ENCODE measurements at places on chromosomes 16 and 17. TPM values are rescaled to one million over a fixed set of nuclear protein-coding genes. Genes with fewer than 3 reads are reported as not detected.

The SLC16A6 gene
- total RNA-seq, result 7.5 TPM

DNA sequence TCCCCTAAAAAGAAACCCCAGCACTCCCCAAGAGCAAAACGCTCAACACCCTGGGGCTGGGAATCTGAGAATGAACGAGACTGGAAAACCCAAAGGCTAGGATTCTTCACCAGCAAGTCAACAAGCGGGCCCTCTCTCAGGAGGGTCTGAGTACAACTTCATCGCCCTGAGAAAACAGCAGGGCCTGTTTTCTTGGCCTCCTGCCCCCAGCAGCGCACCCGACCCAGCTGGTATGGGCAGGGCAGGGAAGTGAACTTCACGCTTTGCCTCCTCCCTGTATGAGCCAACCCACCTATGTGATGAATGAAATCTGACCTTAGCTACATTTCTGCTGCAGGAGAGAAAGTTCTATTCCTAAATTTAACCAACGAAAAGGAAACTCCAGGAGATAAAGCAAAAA is 11.1 kb downstream of the NUDT16L1 start:
- no peak for DNase-seq
- H3K36me3 ChIP-seq, result peaks cover 85% of the 10 kb centered on the region
- H3K27me3 ChIP-seq, result no peaks in the 10 kb centered on the region
- no peak overlapping the region for H3K4me3 ChIP-seq

The CLEC19A gene
- not detected for total RNA-seq

The GALR2 gene
- total RNA-seq, result not detected

GRCh38 chr17:77465358-77466041 is 324.7 kb downstream of the SEC14L1 start:
- no peaks in the 10 kb centered on the region for H3K27me3 ChIP-seq
- DNase-seq, result peak; percentile 84
- peak overlapping the region; percentile 84 for H3K27ac ChIP-seq
- peaks cover 3% of the 10 kb centered on the region for H3K36me3 ChIP-seq

The CISD3 gene
- 31.3 TPM for total RNA-seq

DNA sequence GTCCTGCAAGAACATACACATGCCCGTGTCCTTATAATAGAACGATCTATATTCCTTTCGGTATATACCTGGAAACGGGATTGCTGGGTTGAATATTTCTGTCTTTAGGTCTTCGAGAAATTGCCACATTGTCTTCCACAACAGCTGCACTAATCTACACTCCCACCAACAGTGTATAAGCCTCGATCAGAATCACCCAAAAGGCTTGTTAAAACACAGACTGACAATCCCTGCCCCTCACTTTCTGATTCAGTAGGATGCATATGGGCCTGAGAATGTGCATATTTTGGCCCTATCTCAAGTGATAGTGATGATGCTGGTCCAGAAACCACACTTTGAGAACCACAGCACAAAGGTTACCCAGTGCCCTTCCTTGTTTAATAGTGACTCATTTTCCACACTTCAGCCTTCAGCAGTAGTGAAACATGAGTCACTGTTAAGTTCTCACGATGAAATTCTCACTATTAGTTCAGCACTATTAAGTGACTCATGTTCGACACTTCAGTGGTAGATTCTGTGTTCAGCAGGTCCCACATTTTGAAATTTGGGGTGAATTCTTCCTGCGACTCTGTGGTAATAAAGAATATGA is 215.6 kb downstream of the GRIN2A start:
- no peaks in the 10 kb centered on the region for H3K36me3 ChIP-seq
- no peak for DNase-seq

DNA sequence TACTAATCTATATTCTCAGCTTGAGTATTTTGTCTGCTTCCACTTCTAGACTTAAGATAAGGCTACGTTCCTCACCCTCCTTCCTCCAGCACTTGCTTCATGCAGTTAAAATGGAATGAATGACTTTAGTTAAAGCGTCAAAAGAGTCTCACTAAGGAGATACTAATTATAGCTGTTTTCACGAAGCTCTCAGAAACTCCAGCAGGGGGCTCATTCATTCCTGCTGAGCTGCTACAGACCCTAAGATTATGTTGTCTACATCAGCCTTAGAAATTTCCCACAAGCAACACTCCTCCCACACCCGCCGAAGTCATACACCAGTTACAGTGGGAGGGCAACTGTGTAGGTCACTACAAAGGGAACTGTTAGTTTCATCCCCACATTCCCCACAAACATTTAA is 57.0 kb upstream of the KIFC3 start:
- DNase-seq, result no peak
- H3K4me1 ChIP-seq, result no peaks in the 10 kb centered on the region
- H3K36me3 ChIP-seq, result no peaks in the 10 kb centered on the region

The RNF43 gene
- total RNA-seq, result 9.7 TPM

The EPX gene
- not detected for total RNA-seq

The ATAD5 gene
- total RNA-seq, result 1.6 TPM

DNA sequence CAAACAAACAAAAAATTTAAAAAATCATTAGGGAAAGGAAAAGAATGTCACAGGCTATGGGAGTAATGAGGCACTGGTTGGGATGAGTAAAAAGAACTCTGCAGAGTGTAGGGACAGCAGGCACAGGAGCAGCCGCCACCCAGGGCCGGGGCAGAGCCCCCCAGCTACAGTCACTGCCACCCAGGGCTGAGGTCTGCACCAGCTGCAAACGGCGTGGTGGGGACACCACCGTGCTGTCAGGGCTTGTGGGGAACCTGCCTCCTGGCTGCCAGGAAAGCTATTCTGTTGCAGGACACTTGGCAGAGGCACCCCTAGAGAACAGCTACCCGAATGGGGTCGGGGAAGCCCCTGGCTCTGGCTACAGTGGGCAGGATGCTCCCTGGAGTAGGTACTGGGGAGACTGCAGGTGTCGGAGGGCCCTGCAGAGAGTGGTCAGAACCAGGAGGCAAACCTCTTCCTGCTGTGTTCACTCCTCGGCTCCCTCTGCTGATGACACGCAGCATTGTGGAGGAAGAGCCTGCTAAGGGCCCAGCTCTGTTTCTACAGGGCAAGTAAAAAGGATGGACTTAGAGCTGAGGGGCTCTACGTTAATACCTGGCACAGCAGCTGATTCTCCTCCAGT is 32.3 kb upstream of the CAPN15 start:
- no peaks in the 10 kb centered on the region for H3K27me3 ChIP-seq
- no peak for DNase-seq
- H3K4me3 ChIP-seq, result no peak overlapping the region
- H3K27ac ChIP-seq, result no peak overlapping the region

The STX1B gene
- total RNA-seq, result 0.32 TPM

- no peaks in the 10 kb centered on the region for H3K27me3 ChIP-seq
- peak overlapping the region; percentile 25 for H3K27ac ChIP-seq
- peaks cover 42% of the 10 kb centered on the region for H3K4me1 ChIP-seq
- peak overlapping the region; percentile 15 for H3K4me3 ChIP-seq
These were observed 40.9 kb downstream of the TMEM235 start for GRCh38 chr17:78272181-78272913.

The GLG1 gene
- total RNA-seq, result 110 TPM

DNA sequence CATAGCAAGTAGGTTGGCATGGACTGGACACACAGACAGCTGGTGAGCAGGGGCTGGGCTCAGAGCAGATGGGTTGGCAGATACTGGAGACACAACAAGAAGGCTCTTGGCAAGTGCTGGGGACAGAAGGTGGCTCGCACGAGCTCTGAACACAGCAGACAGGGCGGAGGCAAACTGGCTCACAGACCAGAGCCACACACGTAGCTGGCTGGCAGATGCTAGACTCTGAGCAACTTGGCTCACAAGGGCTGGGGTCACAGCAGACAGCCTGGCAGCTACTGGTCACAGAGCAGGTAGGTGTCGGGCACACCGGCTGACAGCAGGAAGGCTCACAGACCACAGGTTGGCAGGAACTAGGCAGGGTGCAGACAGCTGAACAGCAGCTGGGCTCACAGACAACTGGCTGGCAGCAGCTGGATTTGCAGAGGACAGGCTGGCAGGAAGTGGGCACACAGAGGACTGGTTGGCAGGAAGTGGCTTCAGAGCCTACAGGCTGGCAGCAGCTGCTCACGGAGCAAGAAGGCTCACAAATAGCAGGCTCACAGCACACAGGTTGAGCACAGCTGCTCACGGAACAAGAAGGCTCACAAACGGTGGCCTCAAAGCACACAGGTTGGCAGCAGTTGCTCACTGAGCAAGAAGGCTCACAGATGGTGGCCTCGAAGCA is 725 bp downstream of the KRTAP16-1 start:
- H3K4me3 ChIP-seq, result no peak overlapping the region
- H3K27ac ChIP-seq, result peak overlapping the region; percentile 37
- no peaks in the 10 kb centered on the region for H3K36me3 ChIP-seq
- H3K27me3 ChIP-seq, result peaks cover 8% of the 10 kb centered on the region
- H3K4me1 ChIP-seq, result peaks cover 11% of the 10 kb centered on the region
- no peak for DNase-seq

- no peak overlapping the region for H3K27ac ChIP-seq
- no peaks in the 10 kb centered on the region for H3K4me1 ChIP-seq
- H3K36me3 ChIP-seq, result no peaks in the 10 kb centered on the region
- DNase-seq, result no peak
- no peak overlapping the region for H3K4me3 ChIP-seq
These were observed 16.0 kb upstream of the SCNN1B start for GRCh38 chr16:23286131-23286532.

The INPP5K gene
- total RNA-seq, result 57.9 TPM

GRCh38 chr16:58727028-58727781 is 6.9 kb downstream of the GOT2 start:
- H3K4me3 ChIP-seq, result no peak overlapping the region
- peaks cover 18% of the 10 kb centered on the region for H3K36me3 ChIP-seq
- DNase-seq, result no peak
- no peaks in the 10 kb centered on the region for H3K4me1 ChIP-seq
- no peak overlapping the region for H3K27ac ChIP-seq
- H3K27me3 ChIP-seq, result no peaks in the 10 kb centered on the region

- no peak for DNase-seq
- peaks cover 7% of the 10 kb centered on the region for H3K4me1 ChIP-seq
- no peak overlapping the region for H3K27ac ChIP-seq
- H3K27me3 ChIP-seq, result no peaks in the 10 kb centered on the region
These were observed 8.6 kb downstream of the P2RX1 start for GRCh38 chr17:3907483-3908216.

GRCh38 chr16:67517661-67518423 is 10.8 kb upstream of the RIPOR1 start:
- H3K4me3 ChIP-seq, result no peak overlapping the region
- DNase-seq, result no peak
- H3K27ac ChIP-seq, result peak overlapping the region; percentile 4
- no peaks in the 10 kb centered on the region for H3K36me3 ChIP-seq
- peaks cover 15% of the 10 kb centered on the region for H3K4me1 ChIP-seq

DNA sequence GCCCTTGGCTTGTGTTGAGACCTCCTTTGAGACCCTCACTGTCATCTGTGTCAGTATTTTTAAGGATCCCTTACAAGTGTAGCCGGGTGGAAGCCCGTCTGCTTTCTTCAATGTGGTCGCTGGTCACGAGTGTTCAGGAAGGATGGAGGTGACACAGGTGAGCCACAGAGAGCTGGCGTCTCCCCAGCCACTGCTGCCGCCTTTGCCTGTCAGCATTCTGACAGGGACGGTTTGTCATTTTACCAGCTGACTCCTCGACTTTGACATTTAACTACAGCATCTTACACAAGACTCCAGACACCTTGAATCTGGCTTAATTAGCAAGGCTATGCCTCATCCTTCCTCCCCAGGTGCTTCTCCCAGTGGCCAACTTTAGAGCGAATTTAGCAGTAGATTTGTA is 56.3 kb upstream of the MPHOSPH6 start:
- no peaks in the 10 kb centered on the region for H3K27me3 ChIP-seq
- no peaks in the 10 kb centered on the region for H3K36me3 ChIP-seq
- peaks cover 4% of the 10 kb centered on the region for H3K4me1 ChIP-seq
- no peak for DNase-seq
- no peak overlapping the region for H3K4me3 ChIP-seq

- H3K27me3 ChIP-seq, result peaks cover 10% of the 10 kb centered on the region
- H3K4me3 ChIP-seq, result no peak overlapping the region
- no peak for DNase-seq
These were observed 11.5 kb upstream of the TBX4 start for GRCh38 chr17:61440697-61441096.

The RHBDF1 gene
- 35.9 TPM for total RNA-seq

The MAP1LC3B gene
- 64.5 TPM for total RNA-seq

- no peak overlapping the region for H3K27ac ChIP-seq
- no peak overlapping the region for H3K4me3 ChIP-seq
- no peak for DNase-seq
- H3K27me3 ChIP-seq, result no peaks in the 10 kb centered on the region
- peaks cover 62% of the 10 kb centered on the region for H3K36me3 ChIP-seq
- peaks cover 13% of the 10 kb centered on the region for H3K4me1 ChIP-seq
These were observed 19.0 kb downstream of the MED24 start for GRCh38 chr17:40035162-40035559.

The PTX4 gene
- not detected for total RNA-seq

- H3K27ac ChIP-seq, result no peak overlapping the region
- no peak for DNase-seq
- no peaks in the 10 kb centered on the region for H3K4me1 ChIP-seq
- H3K36me3 ChIP-seq, result peaks cover 81% of the 10 kb centered on the region
These were observed 24.3 kb downstream of the VPS53 start for GRCh38 chr17:690361-690760.

The WSCD1 gene
- total RNA-seq, result 3.6 TPM

DNA sequence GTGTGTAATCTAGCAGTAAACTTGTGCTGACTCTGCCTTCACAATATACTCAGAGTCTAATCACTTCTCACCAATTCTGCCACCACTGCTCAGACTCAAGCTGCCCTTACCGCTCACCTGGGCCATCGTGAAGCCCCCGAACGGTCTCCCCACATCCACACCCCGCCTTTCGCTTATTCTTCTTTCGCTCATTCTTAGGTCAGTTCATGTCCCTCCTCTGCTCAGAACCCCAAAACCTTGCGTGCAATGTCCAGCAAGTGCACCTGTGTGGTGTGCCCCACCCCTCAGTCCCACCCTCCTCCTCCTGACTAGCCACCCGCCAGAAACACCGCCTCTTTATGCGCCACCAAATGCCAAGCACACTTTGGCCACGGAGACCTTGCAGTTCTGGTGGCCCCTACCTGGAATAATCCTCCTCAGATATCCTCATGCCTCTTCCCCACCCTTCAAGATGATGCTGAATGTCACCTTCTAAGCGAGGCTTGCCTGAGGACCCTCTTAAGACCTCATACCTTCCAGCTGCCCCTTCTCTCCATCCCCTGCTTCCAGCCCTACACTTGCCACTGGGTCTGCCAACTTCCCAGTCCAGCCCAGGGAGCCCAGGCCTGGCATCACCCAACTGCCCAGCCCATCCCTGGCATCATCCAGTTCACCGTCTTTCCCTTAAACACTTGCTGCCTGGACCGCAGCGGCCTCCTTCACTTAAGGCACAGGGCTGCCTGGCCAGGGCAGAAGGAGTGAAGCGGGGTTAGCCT is 34.3 kb upstream of the RBFOX3 start:
- no peak overlapping the region for H3K4me3 ChIP-seq
- no peaks in the 10 kb centered on the region for H3K36me3 ChIP-seq

The CDRT15 gene
- total RNA-seq, result not detected

The TNFSF12 gene
- total RNA-seq, result 91.3 TPM

The ZFPM1 gene
- 5.6 TPM for total RNA-seq

The TMEM238L gene
- not detected for total RNA-seq

GRCh38 chr16:62170642-62171041 is 134.4 kb upstream of the CDH8 start:
- DNase-seq, result no peak
- no peak overlapping the region for H3K4me3 ChIP-seq
- no peaks in the 10 kb centered on the region for H3K4me1 ChIP-seq
- H3K27ac ChIP-seq, result no peak overlapping the region
- no peaks in the 10 kb centered on the region for H3K36me3 ChIP-seq

GRCh38 chr17:70095455-70095854 is 20.4 kb downstream of the KCNJ16 start:
- no peaks in the 10 kb centered on the region for H3K36me3 ChIP-seq
- H3K27ac ChIP-seq, result no peak overlapping the region
- no peak for DNase-seq
- H3K4me3 ChIP-seq, result no peak overlapping the region

The APOBR gene
- 29.2 TPM for total RNA-seq

The ACAP1 gene
- total RNA-seq, result 26.5 TPM
